HT-29 (cell line): ENCODE measurements at places on chromosomes 6 and 20.

DNA sequence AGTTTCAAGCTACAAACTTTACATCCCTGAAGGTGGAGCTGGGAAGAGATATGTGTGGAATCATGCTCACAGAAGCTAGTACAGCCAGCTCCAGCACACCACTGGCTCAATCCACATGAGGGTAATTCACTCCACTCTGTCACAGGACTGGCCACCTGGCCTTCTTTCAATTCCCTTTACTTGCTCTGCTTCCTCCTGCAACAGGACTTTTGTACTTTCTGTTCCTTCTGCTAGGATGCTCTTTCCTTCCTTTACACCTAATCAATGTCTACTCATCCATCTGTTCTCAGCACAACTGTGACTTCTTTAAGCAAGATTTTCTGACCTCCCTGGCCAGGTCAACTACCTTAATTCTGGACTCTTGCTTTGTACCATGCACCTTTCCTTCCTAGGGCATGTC lies 39.4 kb upstream of the MYB start:
- no peak for DNase-seq

GRCh38 chr20:878511-879307 lies 37.4 kb downstream of the ANGPT4 start:
- DNase-seq: peak; percentile 38

- no peak for DNase-seq
Observed at GRCh38 chr6:17022604-17023003, 79.2 kb upstream of the STMND1 start.

DNA sequence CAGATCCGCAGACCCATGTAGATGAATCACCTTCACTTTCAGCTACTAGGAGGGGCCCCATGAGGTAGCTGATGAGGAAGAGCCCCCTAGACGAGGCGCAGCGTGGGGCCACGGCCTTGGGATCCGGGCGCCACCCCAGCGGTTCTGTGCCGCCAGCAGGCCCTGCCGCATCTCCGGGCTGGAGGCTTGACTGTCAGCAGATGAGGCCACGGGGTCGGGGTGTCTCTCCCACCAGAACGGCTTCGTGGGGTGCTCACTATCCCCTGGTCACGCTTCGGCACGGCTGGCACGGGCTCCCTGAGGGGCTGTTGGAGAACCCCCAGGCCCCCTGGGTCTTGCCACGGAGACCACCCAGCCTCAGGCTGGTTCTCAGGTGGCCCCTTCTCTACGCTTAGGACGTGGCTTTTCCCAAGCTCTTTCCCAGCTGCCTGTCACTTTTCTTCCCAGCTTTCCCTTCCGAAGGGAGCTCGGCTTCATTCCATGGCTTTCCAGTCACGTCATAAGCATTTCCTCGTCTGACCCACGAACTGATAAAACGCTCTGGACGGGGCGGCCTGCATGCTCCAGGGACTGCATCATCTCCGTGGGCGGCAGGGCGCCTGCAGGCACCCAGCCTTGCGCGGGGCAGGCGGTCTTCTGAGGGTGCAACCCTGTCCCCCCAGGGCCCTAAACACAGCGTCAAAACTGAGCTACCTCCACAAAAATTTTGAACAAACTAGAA lies 85.9 kb downstream of the THBS2 start:
- DNase-seq: no peak

GRCh38 chr20:11080781-11081377 lies 407.1 kb upstream of the JAG1 start:
- no peak for DNase-seq

GRCh38 chr6:109311471-109311870 lies 70.8 kb downstream of the CD164 start:
- DNase-seq: no peak

DNA sequence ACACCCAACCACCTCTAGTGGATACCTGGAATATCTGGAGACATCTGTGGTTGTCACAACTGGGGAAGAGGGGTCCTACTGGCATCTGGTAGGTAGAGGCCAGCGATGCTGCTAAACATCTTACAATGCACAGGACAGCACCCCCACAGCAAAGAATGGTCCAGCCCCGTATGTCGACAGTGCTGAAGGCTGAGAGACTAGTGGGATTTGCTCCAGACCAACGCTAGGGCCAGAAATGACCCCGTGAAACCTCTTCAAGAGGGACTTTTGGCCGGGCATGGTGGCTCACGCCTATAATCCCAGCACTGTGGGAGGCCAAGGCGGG lies 7.2 kb downstream of the PREX1 start:
- DNase-seq: no peak

DNA sequence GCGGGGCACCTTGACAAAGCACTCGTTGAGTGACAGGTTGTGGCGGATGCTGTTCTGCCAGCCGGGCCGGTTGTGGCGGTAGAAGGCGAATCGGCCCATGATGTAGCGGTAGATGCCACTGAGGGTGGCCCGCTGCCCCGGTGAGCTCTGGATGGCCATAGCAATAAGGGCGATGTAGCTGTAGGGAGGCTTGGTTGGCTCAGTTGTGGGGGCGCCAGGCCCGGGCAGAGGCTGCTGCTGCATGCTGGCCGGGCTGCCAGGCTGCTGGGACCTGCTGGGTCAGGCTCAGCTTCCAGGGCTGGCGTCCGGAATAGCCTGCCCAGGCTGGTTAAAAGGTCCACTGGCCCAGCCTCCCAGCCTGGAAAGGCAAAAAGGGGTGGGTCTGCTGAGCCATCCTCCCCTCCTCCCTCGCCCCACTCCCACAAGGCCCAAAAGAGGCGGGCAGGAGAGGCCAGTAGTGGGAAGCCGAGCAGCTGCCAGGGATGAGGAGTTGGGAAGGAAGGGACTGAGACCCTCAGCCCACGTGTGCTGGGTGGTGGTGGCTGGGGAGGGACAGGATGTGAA lies at the start of gene FOXS1:
TSS of gene FOXS1 (minus strand) at position 305 of the 564 bp plus-strand sequence. CDS start at position 243, 62 bp downstream.
- no peak for DNase-seq

DNA sequence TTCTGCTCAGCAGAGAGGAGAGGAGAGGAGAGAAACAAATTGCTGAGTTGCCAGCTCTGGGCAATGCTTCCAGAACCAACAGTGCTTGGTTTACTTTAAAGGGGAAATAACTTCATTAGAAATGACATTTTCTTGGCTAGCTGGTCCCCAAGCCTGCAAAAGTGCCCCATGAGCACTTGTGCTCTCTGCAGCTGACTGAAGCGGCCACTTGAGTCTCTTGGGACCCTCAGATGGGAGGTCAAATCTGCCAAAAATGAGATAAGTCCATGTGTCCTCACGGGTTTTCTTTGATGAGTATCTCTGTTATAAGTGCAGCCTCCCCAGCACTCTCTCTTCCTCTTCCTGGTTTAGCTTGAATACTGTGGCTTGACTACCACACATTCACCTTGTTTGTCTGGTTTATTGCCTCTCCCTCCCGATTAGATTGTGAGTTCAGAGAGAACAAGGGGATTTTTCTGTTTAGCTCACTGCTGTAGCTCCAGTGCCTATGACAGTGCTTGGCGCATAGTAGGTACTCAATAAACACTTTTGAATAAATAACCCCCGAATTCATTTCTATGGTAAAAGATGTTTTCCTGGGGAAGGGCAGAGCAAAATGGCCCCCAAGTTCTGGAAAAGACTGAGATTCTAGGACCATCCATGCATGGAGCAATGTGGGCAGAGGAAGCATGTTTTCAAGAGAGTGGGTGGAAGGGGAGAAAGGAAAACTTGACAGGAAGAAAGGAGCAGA lies 7.0 kb upstream of the RIN2 start:
- DNase-seq: peak; percentile 49

- no peak for DNase-seq
Observed at GRCh38 chr20:57757767-57758166, 48.0 kb upstream of the PMEPA1 start.

- no peak for DNase-seq
Observed at GRCh38 chr6:48869595-48869994, 593.5 kb downstream of the MMUT start.

DNA sequence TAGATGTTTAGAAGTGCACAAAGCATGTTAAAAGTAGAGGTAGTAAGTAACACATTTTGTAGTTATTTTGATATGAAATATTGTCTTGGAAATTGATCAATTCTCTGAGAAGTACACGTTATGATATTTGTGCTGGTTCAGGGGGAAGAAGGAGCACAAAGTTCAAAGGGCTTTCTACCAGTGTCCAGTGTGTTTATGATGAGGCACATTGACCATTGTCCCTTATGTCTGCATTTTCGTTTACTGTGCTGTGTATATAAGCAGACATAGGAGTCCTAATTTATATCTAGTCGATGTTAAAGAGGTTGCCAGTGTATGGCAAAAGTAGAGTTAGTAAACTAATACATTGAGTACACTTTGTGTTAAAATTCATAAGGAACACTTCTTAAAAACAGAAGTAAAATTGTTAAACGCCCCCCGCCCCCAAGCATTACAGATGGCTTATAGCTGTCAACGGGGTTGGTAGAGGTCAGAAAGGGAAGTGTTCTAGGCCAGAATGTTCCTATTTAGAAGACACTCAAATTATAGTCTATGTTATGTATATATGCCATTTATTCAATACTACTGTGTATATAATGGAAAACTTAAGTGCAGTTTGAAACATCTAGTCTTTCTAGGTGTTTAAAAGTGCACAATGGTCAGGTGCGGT lies 13.3 kb upstream of the HMGN4 start:
- DNase-seq: no peak

DNA sequence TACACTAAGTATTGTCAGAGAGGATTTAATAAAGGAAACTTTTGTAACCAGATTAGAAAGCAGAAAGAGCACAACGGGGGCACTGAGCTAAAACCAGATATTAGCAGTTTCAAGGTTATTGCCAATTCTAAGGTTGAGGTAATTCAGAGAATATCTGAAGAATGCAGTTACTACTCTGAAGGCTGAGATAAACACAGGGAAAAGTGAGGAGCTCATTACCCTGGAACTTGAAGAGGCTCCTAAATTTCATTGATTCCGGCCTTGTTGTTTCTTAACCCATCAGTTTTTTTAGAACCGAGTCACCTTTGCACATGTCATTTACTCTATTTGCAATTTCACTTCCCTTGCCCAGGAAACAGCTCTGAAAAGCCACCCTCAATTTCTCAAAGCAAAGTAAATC lies 72.4 kb upstream of the BTBD3 start:
- DNase-seq: no peak

- no peak for DNase-seq
Observed at GRCh38 chr6:107103082-107103481, 12.2 kb downstream of the BEND3 start.

DNA sequence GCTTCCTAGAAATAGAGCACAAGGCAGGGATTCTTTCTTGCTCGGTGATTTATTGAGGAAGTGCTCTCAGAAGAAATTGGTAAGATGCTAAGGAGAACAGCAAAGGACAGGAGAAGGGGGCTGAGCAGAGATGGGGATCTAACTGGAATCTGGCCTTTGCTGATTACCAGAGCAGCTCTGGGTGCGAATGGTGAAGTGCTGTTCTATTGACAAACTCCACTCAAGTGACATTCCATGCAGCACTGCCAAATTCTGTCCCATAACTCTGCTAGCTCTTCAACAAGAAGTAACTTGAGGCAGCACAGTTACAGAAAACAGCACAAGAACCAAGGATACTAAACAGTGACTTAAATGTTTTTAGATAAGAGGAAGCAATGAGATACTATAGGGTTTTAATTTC lies 13.8 kb upstream of the ANKEF1 start:
- no peak for DNase-seq

DNA sequence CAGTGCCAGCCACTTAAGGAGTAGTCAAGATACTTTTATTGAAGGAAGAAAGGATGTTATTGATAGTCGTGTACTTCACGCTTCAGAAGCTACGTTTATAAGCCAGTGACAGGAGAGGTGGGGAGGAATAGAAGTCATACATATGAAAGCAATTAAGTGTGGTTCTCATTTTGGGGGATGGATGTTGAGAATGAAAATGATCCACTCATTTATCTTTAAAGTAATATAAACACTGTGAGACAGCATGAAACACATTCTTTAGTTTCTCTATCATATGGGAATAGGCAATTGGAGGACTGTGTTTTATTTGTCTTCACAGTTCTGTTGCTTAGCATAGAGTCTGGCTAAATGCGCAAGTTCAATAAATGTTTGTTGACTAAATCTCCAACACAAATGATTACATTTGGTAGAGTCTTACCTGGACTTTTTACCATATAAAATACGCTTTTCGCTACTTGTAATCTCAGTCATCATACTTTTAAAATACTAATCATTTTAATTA lies 35.2 kb downstream of the AK9 start:
- no peak for DNase-seq

DNA sequence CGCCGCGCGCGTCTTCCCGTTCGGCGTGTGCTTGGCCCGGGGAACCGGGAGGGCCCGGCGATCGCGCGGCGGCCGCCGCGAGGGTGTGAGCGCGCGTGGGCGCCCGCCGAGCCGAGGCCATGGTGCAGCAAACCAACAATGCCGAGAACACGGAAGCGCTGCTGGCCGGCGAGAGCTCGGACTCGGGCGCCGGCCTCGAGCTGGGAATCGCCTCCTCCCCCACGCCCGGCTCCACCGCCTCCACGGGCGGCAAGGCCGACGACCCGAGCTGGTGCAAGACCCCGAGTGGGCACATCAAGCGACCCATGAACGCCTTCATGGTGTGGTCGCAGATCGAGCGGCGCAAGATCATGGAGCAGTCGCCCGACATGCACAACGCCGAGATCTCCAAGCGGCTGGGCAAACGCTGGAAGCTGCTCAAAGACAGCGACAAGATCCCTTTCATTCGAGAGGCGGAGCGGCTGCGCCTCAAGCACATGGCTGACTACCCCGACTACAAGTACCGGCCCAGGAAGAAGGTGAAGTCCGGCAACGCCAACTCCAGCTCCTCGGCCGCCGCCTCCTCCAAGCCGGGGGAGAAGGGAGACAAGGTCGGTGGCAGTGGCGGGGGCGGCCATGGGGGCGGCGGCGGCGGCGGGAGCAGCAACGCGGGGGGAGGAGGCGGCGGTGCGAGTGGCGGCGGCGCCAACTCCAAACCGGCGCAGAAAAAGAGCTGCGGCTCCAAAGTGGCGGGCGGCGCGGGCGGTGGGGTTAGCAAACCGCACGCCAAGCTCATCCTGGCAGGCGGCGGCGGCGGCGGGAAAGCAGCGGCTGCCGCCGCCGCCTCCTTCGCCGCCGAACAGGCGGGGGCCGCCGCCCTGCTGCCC lies 1.1 kb downstream of the SOX4 start:
- DNase-seq: peak; percentile 67

DNA sequence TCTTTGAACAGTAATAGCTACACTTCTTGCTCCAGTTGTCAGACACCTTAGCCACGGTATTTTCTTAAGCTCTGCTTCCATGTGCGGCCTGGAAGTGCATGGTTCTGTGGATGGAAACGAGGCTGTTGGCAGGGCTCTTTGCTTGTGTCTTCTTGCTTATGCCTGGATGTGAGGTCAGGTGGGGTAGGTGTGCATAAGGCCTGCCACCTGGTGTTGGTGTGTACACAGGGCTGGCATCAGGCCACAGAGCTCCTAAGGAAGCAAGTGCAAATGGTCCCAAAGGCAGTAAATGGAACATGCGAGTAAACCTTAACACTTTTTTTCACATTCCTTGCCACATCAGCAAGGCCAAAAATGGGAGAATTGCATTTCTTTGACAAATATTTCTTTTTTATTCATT lies 158.1 kb upstream of the GMDS start:
- DNase-seq: peak; percentile 49

DNA sequence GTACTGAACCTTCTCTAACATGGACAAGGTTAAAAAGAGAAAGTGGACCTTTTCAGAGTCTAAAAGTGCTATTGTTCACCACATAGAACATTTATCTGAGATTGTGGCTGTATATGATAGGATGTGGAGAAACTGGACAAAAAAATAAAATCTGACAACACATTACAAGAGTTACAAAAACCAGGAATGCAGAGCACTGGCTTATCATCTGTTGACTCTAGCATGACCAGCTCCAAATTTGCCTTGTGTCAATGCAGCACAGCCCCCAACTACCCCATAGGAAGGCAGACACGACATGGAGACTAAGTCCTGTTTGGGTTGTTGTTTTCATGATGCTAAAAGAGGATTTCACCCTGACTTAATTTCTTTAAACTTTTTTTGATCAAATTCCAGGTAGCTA lies 436.9 kb upstream of the MARCKS start:
- no peak for DNase-seq
